ENCODE measurements at places on chromosomes 7 and 10.

DNA sequence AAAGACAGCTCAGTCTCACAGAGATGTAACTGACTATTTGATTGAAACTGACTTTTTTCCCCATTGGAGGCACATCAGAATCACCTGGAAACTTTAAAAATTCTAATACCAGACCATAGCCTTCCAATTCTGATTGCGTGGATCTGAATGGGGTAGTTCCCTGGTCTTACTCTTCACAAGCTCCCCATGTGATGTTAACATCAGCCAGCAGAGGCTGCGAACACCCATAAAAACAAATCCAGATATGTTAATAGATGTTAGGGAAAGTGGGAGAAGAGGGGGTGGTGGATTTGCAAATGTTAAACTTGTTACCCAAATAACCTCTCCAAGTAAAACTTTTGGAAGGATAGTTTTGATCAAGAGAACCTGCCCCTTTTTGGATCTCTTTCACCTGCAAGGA is 1133.4 kb downstream of the CNTNAP2 start:
- DNase-seq = no peak

DNA sequence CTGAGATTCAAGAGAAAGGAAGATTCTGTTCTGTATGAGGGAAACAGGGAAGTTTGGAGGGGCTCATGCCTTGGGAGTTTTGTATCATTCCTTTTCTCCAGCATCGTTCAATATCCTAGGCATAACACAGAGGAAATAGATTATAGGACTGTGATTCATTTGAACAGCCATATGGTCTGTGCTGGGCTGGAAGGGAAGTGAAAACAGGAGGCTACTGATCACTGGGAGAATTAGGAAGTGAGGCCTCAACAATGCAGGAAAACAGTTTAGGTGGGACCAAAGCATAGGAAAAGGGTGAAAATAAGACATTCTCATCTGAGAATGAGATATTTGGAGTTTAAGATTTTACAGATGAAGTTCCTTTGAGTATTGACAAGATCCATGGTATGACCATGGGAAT is 70.7 kb upstream of the MKX start:
- DNase-seq = no peak

DNA sequence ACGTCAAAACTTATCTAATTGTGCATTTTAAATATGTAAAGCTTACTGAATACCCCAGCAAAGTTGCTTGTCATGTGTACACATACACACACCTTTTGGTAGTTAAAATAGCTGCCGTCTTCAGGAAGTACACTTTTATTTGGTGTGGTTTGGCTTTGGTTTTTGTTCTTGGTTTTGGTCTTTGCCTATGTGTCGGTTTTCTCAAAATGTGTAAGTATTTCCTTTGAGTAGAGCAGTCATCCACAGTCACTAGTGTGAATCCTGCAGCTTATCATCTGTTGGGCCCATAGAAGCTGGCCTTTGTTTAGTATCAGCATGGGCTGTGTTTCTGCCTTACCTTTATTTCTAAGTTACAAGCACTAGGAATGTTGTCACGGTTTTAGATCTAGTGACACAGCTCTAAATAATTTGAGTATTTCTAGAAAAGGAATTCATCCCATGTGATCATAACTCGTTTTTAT is 35.3 kb downstream of the NET1 start:
- DNase-seq = no peak

- DNase-seq = no peak
Measured at GRCh38 chr7:121023683-121024511, 35.4 kb downstream of the CPED1 start.

GRCh38 chr7:111736552-111736874 is 174.2 kb upstream of the IMMP2L start:
- no peak for DNase-seq

DNA sequence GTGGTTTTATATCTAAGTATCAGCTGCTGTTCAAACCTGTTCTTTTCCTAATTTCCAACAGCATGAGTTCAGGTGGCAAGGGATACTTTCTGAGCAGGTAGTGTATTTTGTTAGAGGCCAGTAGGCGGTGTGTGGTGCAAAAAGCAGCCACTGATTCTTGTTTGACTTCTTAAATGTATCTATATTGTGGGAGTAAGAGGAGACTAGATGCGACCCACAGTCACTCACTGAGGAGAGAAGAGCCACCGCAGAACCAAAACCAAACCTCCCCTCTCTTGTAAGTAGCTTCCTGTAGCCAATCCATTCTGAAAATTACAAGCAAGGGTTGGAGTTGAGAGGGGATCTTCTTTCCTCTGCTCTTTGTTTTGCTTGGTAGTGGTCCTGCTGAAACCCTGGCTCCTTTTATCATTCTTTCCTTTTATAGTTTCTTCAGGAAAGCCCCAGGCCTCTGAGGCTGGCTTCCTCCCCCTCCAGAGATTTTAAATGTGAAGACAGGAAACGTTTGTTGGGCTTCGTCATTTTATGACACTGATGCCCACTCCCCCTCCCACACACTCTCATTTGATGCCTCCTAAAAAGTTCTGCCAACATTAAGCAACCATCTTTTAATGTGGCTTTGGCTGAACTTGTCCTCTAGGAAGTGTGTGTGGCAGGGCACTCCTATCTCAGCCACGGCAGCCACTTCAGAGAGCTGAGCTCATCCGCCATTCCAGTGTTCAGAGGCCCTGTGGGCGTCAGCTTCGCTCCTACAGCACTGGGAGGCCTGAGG is 566.0 kb downstream of the SUGCT start:
- no peak for DNase-seq

DNA sequence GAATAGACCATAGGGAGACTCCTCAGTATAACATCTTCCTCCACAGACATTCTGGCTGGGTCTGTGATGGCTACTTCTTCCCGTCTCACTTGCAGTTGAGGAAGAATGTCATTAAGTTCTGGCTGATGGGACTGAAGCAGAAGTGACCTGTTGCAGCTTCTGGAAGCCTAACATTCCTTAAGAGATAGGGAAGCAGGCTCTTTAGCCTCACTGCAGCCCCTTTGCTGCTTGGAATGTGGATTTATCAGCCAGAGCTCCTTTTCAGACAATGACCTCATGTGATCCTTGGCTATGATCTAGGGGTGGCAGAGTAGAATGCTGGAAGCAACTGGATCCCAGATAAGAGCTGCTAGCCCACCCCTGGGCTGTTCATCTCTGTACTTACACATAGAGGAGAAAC is 142.5 kb downstream of the RNF216 start:
- no peak for DNase-seq

DNA sequence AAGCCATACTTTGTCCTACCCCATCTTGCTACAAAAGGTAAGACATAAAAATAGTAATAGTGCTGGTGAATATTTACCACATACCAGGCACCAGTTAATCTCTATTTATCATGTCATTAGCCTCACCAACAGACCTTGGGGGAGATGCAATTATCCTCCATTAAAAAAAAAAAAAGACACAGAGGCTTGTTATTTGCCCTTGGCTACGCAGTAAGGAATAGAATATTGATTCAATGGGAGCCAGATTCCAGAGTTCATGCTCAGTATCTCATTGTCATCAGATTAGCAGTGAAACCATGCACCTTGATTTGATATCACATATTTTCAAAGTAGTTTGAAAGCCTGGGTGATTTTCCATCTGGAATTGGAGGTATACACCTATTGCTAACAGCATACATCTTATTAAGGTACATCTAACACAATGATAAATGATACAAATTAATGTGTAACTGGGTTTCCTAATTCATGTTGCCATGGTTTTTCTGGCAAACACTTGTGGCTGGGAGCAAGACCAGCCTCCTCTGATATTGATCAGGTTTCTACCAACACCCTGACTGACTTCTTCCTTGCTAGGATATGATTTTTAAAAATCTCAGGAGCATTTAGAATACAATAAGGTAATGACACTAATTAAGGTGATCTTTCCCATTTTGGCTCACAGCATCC is 67.1 kb upstream of the PRR15 start:
- DNase-seq = no peak

GRCh38 chr7:143205560-143206293 is 16.1 kb upstream of the TAS2R40 start:
- DNase-seq = no peak

DNA sequence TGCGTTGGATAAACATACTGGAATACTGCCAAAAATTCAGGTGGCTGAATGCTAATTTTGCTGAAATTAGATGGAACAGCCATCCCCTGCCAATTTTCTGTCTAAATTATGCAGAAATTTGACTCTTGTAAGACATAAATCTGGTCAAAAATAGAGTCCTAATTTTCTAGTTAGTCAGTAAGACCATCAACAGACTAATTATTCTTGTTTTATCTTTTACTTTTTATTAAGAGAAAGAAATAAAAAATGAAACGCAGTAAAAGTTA is 110.3 kb upstream of the GATA3 start:
- DNase-seq = no peak

DNA sequence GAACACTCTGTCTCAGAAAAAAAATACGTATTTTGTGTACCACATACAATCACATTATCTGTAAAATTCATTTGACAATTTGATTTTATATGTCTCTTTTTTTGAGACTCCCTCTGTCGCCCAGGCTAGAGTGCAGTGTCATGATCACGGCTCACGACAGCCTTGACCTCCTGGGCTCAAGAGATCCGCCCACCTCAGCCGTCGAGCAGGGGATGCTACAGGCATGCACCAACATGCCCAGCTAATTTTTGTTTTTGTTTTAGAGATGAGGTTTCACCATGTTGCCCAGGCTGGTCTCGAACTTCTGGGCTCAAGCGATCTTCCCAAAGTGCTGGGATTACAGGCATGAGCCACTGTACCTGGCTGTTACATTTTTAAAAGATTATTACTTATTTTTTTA is 11.6 kb upstream of the BAZ1B start:
- no peak for DNase-seq

- DNase-seq = no peak
Measured at GRCh38 chr10:51950371-51950995, 251.1 kb upstream of the CSTF2T start.

DNA sequence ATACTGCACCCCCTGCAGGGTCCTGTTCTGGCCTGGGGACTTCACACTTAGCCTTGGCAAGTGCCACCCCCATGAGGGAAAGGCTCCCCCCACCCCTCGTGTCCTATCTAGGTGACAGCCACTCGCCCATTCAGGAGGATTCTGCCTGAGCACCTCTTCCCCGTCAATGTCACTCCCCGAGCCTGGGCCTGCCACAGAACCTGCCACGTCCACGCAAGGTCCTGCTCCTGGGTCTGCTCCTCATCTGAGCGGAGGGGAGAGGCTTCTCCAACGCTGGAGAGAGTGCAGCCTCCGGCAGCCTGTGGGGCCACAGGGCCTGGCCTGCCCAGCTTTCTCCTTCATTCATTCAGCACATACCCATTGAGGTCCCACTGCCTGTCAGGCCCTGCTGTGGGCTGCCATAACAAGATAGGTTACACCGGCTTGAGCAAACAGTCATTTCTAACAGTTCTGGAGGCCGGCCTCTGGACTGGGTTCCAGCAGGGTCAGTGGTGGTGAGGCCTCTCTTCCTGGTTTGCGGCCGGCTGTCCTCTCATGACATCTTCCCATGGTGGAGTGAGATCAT is 92.0 kb upstream of the RET start:
- no peak for DNase-seq

GRCh38 chr10:29524720-29525119 is 110.1 kb downstream of the SVIL start:
- no peak for DNase-seq

DNA sequence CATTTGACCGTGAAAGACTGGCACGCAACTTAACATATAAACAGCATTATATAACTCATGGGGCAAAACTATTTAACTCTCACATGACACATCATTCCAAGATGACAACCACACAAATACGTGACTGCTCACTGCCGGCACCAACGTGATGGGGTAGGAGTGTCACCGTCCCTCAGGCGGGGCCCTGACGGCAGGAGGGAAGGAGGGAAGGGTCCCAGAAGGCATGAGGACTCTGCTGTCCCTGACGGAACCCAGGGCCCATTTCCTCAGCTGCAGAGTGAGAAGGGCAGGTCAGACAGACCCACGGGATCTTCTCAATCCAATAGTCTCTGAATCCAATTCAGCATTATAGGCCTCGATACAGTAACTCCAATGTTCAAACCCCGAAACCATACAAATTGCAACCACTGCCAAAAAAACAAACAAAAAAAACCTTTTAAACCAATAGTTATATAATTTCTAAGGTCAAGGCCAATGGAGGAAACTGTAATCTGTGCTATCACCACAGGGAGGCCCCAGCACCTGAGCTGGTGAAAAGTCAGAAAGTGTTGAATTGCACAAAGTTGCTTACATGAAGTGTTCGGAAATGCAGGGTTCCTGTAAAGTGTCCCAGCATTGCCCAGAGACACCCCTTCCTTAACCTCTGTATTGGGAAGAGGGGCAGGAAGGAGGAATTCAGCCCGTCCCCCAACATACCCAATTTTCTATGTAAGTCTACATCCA is 137.4 kb downstream of the TNS3 start:
- peak; percentile 40 for DNase-seq

GRCh38 chr7:131110297-131111080 is 217.2 kb upstream of the MKLN1 start:
- peak; percentile 37 for DNase-seq

DNA sequence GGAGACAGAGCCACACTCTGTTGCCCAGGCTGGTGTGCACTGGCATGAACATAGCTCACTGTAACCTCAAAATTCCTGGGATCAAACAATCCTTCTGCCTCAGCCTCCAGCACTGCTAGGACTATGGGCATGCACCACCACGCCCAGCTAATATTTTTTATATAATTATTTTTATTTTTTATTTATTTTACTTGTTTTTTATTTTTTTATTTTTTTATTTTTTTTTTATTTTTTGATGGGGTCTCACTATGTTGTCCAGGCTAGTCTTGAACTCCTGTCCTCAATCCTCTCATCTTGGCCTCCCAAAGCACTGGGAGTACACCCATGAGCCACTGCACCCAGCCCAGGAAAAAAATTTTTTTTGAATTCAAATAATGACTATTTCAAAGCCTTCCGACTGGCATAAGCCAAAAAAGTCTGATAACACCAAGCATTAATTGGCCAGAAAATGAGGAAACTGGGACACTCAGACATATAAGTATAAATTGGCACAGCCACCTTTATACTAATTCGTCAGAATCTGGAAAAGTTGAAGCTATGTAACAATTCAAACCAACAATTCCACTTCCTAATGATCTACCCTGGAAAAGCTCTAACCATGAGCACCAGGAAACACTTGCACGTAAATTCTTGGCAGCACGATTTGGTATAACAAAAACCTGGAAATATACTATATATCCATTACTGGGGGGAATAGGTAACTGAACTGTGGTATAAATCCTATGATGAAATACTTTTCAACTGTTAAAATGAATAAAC is 6.3 kb downstream of the ZC3HAV1 start:
- no peak for DNase-seq

DNA sequence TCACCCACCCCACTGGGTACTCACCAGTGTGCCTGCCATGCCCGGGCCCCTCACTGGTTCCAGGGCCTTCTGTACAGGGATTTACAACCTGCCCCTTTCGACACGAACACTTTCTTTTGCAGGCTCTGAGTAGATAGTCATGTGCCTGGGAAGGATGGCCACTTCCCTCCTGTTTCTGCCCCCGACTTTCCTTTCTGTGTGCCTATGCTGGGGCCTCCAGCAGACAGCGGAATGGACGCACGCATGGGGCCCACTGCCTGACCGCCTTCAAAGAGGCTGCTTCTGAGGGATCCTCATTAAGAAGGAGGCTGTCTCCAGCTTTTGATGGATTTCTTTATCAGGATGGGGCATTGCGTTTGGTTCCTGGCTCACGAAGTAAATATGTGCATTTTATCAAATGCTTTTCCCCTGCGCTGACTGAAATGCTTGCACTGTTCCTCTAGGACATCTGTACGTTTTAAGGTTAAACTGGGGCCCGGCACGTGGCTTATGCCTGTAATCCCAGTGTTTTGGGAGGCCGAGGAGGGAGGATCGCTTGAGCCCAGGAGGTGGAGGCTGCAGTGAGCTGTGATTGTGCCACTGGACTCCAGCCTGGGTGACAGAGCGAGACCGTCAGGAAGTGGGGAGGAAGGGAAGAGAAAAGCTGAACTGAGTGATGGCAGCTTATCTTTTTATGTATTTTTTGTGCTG is 29.4 kb upstream of the NKX6-2 start:
- no peak for DNase-seq

Data from HuH-7 (cell line).